ENCODE measurements at places on chromosomes 12 and 14. TPM values are rescaled to one million over a fixed set of nuclear protein-coding genes. Genes with fewer than 3 reads are reported as not detected.

Gene CLEC4E
- total RNA-seq = not detected

Gene CSRP2
- total RNA-seq = 36.3 TPM

Gene PYM1
- 42.9 TPM for total RNA-seq

Gene LRCOL1
- total RNA-seq = not detected

Gene LTBP2
- total RNA-seq = 17.4 TPM

Gene IAPP
- not detected for total RNA-seq

Gene KRT77
- not detected for total RNA-seq

Gene OR4K13
- not detected for total RNA-seq

Gene AQP2
- not detected for total RNA-seq

Gene ANKRD9
- total RNA-seq = 52.6 TPM

Gene PCK2
- 11.6 TPM for total RNA-seq

Gene TSPAN8
- total RNA-seq = 1.3 TPM

Gene ABHD12B
- total RNA-seq = not detected

Gene KITLG
- 8.4 TPM for total RNA-seq

Gene FAM186B
- total RNA-seq = 1.1 TPM
